ENCODE measurements at places on chromosomes 3 and 15. TPM values are rescaled to one million over a fixed set of nuclear protein-coding genes. Genes with fewer than 3 reads are reported as not detected.

SERPINI1 gene
- polyA plus RNA-seq, result 17.8 TPM

MNS1 gene
- polyA plus RNA-seq, result not detected

GOLGA6L10 gene
- 0.15 TPM for polyA plus RNA-seq

RHCG gene
- not detected for polyA plus RNA-seq

MIX23 gene
- polyA plus RNA-seq, result 23.5 TPM

PIK3CB gene
- 10.3 TPM for polyA plus RNA-seq

MUC4 gene
- polyA plus RNA-seq, result not detected

LRTM1 gene
- not detected for polyA plus RNA-seq

KIF9 gene
- 4.6 TPM for polyA plus RNA-seq

VWA5B2 gene
- polyA plus RNA-seq, result not detected

CACNA1D gene
- polyA plus RNA-seq, result not detected

EEF1AKMT4 gene
- 5.1 TPM for polyA plus RNA-seq

A4GNT gene
- not detected for polyA plus RNA-seq

GJD2 gene
- polyA plus RNA-seq, result not detected

RNF13 gene
- polyA plus RNA-seq, result 155 TPM

AQP9 gene
- 0.26 TPM for polyA plus RNA-seq

FURIN gene
- polyA plus RNA-seq, result 3.2 TPM

GPR62 gene
- 0.22 TPM for polyA plus RNA-seq

HHATL gene
- not detected for polyA plus RNA-seq

NEK4 gene
- 6.3 TPM for polyA plus RNA-seq

CAMK2N2 gene
- not detected for polyA plus RNA-seq

DNAH1 gene
- 0.67 TPM for polyA plus RNA-seq

ITIH1 gene
- not detected for polyA plus RNA-seq

AGBL1 gene
- polyA plus RNA-seq, result not detected

C2CD4A gene
- polyA plus RNA-seq, result 0.14 TPM

TIMP4 gene
- not detected for polyA plus RNA-seq

SETD5 gene
- 32.2 TPM for polyA plus RNA-seq

MRPL3 gene
- polyA plus RNA-seq, result 85.5 TPM

LMOD3 gene
- polyA plus RNA-seq, result 0.03 TPM

RTP4 gene
- polyA plus RNA-seq, result 27.7 TPM

CHRM5 gene
- polyA plus RNA-seq, result not detected

CERS3 gene
- not detected for polyA plus RNA-seq

TMEM45A gene
- not detected for polyA plus RNA-seq

Measured in CD4-positive, CD25-positive, alpha-beta regulatory T cell (primary cell).